ENCODE measurements at places on chromosomes 11 and 22.

GRCh38 chr22:25023879-25024278 is 71.4 kb downstream of the KIAA1671 start:
- DNase-seq, result no peak

- DNase-seq, result no peak
Observed at GRCh38 chr22:49092716-49093115, 735.0 kb downstream of the BRD1 start.

DNA sequence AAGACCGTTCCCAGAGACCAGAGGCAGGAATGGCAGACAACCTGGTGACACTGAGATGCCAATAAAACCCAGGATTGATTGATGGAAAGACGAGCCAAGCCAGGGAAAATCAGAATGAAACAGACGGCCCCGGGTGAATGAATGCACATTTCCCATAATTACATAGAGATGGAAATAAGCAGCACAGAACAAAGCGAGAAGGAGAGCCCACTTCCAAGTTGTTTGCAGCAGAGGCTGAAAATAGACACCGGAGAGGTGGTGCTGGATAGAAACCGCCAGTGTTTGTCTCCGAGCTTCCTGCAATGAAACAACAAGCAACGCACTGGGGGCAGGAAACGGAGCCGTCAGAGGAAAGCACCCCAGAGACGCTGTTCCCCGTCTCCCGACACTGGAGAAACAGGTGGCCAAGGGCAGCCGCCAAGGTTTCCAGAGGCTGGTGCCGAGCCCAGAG is 406.8 kb downstream of the SHANK2 start:
- no peak for DNase-seq

DNA sequence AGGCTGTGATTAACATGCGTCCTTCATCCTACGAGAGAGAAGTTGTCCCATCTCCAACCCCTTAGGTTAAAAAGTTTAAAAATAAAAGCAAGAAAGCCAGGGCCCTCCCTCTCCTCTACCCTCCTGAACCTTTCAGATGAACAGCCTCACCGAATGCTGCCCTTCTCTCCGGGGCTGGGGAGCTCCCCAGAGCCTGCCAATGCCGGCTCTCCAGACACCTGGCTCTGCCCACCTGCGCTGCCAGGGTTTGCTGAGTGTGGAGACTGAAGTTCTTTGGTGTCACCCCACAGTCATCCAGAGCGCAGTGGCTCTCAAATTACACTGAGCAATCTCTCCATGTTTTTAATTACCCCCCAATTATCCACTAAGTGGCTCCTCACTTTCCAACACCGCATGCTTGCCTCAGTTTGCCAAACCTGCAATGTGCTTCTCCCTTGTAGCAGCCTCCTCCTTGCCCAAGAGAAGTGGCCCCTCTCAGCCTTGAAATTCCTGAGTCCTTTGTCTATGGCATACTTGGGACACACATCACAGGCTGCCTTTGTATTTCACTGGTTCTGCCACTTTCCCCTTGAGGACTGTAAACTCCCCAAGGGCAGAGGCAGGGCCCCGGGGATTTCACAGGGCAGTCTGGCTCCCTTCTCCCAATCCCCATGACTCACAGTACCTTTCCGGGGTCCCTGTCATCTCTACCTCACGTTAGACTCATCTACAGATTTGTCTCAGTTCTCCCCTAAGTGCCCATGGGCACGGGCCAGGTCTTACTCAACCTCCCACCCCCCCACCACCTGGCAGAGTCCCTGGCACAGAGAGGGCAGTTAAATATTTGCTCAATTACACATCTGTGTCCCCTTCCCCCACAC is 2.0 kb downstream of the MYH9 start:
- DNase-seq, result peak; percentile 15

DNA sequence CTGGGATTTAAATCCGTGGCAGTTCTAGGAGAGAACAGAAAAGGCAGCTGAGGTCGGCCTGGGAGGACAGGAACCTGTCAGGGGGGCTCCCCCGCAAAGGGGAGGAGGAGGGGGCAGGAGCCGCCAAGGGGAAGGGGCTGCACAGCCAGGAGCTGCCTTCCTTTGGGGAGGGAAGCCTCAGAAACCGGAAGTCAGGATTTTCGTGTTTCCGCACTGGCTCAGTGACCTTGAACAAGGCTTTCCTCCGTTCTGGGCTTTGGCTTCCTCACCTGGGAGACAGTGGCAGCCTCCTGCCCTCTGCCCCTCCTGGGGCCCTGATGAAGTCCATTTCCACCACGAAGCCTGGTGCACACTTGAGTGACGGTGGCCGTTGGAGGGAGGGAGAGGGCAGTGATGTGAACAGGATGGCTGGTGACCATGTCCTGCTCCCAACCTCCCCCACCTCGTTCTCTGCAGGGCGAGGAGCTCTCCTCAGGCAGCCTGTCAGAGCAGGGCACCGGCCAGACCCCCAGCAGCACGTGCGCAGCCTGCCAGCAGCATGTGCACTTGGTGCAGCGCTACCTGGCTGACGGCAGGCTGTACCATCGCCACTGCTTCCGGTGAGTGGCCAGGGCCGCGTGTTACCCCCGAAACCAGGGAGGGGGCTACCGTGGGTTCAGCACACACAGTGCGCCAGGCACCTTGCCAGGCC is 12.6 kb downstream of the MICALL1 start:
- no peak for DNase-seq

DNA sequence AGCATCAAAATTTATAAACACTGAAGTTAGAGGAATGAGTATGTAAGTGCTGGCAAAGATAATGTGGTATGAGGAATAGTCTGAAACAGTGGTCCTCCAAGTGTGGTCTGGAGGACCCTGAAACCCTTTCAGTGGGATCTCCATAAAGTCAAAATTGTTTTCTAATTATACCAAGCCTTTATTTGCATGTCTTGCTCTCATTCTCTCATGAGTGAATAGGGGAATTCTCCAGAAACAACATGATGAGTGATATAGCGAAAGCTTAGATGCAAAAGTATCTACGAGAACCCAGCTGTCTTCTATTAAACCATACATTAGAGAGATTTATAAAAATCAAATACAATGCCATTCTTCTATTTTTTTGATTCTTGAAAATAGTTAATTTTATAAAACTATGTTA is 145.0 kb upstream of the RAG2 start:
- no peak for DNase-seq

- DNase-seq, result no peak
Observed at GRCh38 chr22:49365191-49365837, 462.4 kb downstream of the BRD1 start.

DNA sequence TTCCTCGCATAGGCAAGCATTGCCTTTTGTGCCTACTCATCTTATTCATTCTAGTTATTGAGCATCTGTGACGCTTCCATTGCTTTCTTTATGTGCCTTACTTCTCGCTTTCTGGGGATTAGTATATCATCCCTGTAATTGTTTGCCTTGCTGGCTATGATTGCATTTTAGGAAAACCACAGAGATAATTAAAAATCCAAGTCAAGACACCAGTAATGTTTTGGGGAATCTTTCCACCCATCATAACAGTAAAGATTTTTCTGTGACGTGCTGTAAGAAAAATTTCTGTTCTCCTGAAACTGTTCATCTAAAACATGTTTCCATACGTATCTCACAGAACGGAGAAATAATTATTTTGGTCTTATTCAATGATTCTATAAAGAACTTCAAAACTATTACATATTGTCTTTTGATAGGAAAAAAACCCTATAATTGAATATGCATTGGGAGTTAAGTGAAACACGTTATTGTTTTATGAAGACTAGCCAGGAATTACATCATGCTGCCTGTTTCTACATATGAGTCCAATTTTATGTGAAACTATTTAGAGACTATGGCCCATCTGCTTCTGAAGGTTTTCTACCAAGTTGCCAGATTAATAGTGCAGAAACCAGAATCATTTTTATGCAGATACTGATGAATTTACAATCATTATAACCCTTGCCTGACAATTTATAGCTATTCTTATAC is 133.7 kb upstream of the FIBIN start:
- no peak for DNase-seq

GRCh38 chr11:95100191-95100648 is 10.6 kb downstream of the ENDOD1 start:
- no peak for DNase-seq

GRCh38 chr11:75867778-75868374 is 52.9 kb downstream of the UVRAG start:
- peak; percentile 46 for DNase-seq

DNA sequence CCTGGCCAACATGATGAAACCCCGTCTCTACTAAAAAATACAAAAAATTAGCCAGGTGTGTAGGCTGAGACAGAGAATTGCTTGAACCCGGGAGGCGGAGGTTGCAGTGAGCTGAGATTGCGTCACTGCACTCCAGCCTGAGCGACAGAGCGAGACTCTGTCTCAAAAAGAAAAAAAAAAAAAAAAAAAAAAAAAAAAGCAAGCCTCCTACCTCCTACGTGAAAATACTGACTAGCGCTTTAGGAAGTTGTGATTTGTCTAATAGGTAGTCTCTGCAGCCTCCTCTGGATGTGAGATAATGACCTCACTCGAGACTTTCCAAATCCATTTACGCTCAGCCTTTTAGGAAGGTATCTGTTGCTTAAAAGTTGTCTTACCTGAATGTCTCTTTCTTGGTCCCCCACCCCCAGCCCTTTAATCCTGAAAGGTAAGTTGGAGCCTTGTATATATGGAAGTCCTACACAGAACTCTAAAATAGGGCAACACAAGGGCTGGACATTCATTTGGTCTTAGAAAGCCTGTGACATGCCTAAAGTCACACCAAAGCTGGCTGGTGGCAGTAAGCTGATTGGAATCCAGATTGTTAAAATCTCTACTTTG is 5.5 kb downstream of the SEPTIN3 start:
- no peak for DNase-seq

DNA sequence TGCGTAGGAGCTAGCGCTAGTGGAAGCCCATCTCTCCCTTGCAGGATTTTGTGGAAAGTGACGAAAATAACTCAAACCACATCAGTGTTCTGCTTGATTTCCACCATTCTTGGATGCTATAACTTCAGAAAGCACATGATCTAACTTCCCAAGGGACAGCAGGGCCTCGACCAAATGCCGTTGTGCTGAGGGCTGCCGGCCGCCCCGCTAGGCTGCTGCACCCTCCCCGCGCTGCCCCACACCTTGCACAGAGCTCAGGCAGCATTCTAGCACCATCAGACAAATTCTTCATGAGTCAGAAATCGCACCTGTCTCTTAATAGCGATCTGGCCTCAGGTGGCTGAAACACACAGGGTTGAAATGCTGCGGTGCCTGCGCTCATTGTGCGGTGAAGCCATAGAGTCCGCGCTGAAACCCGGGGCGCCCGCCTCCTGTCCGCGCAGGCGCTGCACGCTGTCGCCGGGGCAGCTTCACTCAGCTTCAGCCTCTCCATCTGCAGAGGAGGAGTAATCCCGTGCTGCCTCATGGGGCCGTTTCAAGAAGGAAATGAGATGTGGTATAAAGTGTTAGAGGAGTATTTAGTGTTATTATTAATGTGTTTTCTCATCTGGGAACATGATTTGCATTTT is 59.2 kb upstream of the B3GAT1 start:
- DNase-seq, result peak; percentile 85

- DNase-seq, result no peak
Observed at GRCh38 chr11:58652726-58653280, 30.3 kb downstream of the CNTF start.

GRCh38 chr11:18383388-18384156 is 10.8 kb upstream of the LDHA start:
- DNase-seq, result peak; percentile 66

- DNase-seq, result no peak
Observed at GRCh38 chr11:94049351-94049750, 28.2 kb downstream of the HEPHL1 start.

DNA sequence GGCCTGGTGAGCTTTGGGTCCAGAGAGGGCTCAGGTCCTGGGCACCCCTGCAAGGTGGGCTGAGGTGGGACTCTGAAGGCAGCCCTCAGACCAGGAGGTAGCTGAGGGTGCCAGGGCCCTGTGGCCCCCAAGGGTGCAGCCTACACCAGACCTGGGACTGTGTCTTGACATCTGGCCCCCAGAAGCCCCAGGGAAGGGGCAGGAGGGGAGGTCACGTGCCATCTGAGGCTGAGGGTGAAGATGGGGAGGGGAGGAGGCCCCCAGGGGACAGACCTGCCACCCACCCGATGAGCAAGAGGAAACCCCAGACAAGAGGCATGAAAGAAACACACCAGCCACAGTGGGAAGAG is 520.2 kb downstream of the BRD1 start:
- peak; percentile 27 for DNase-seq

GRCh38 chr22:24164940-24165339 is 16.3 kb upstream of the SUSD2 start:
- no peak for DNase-seq

DNA sequence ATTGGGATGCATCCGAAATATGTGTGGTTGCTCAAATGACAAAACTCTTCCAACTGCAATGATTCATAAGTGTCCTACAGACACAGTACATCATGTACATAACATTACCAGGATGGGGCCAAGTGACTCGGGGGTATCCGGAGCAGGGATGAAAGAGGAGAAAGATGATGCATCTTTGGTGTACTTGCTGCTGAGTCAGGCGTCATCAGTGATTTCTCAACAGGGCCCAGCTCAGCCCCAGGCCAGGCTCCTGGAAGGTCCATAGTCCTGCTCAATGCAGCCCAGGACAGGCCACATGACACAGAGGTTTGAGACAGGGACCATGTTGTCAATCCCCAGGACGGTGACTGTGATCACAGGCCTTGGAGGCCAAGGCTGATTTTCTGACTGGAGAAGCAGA is 59.3 kb downstream of the GGTLC2 start:
- no peak for DNase-seq

GRCh38 chr11:64084146-64084950 is 48.6 kb downstream of the FLRT1 start:
- no peak for DNase-seq

DNA sequence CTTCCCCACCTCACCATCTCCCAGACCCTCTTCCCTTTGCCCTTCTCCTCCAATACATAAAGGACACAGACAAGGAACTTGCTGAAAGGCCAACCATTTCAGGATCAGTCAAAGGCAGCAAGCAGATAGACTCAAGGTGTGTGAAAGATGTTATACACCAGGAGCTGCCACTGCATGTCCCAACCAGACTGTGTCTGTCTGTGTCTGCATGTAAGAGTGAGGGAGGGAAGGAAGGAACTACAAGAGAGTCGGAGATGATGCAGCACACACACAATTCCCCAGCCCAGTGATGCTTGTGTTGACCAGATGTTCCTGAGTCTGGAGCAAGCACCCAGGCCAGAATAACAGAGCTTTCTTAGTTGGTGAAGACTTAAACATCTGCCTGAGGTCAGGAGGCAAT is 58.2 kb downstream of the TIMP3 start:
- no peak for DNase-seq

DNA sequence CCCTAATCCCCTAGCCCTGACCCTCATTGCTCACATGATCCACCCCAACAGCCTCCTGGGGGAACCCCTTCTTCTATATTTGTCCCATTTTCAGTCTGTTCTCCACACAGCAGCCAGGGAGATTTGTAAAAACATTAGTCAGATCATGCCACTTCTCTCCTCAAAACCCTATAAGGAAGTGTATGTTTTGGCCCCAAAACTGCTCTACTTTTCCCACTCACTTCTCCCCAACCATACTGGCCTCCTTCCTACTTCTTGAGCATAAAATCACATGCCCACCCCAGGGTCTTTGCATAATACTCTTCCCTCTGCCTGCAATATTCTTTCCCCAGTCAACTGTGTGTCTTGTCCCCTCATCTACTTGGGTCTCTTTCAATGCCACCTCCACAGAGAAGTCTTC is 4.7 kb upstream of the SLC22A12 start:
- no peak for DNase-seq
